CD4-positive, alpha-beta T cell treated with Interleukin-10 for 1 hour (primary cell): ENCODE measurements at places on chromosomes 4 and X.

GRCh38 chr4:29756966-29757365 lies 963.2 kb upstream of the PCDH7 start:
- DNase-seq, result no peak

DNA sequence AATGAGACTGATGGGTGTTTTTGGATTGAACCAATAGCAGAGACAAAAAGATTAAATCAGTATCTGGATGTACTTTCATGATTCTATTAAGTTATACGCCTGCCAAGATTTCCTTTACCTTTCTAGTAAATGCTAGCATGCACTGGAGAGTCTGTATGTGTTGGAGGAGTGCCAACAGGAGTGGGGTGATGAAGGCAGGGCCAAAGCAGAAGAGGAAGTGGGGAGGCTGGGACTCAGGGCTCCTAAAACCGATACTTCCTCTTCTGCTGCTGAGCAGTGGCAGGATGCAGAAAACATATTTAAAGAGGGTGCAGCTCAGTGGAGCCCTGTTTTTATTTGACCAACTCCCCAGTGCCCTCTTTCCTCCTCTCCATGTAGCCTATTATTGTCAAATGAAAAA lies 5.6 kb downstream of the CYSLTR1 start:
- DNase-seq, result peak; percentile 70

GRCh38 chr4:83124111-83124780 lies 9.7 kb upstream of the PLAC8 start:
- DNase-seq, result no peak

GRCh38 chr4:128707864-128708263 lies 101.6 kb upstream of the JADE1 start:
- no peak for DNase-seq

DNA sequence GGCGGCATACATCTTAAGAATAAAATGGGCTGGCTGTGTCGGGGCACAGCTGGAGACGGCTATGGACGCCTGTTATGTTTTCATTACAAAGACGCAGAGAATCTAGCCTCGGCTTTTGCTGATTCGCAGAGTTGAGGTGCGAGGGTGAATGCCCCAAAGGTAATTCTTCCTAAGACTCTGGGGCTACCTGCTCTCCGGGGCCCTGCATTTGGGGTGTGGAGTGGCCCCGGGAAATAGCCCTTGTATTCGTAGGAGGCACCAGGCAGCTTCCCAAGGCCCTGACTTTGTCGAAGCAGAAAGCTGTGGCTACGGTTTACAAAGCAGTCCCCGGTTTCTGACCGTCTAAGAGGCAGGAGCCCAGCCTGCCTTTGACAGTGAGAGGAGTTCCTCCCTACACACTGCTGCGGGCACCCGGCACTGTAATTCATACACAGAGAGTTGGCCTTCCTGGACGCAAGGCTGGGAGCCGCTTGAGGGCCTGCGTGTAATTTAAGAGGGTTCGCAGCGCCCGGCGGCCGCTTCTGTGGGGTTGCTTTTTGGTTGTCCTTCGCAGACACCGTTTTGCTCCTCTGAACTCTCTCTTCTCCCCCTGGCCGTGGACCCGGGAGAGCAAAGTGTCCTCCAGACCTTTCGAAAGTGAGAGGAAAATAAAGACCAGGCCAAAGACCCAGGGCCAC lies 1.9 kb downstream of the SHOX start:
- DNase-seq, result no peak

GRCh38 chr4:13968723-13969122 lies 341.2 kb upstream of the BOD1L1 start:
- no peak for DNase-seq

GRCh38 chr4:140238351-140239056 lies 84.5 kb upstream of the MAML3 start:
- DNase-seq, result no peak

GRCh38 chrX:21734175-21734574 lies 23.7 kb downstream of the SMPX start:
- DNase-seq, result no peak

DNA sequence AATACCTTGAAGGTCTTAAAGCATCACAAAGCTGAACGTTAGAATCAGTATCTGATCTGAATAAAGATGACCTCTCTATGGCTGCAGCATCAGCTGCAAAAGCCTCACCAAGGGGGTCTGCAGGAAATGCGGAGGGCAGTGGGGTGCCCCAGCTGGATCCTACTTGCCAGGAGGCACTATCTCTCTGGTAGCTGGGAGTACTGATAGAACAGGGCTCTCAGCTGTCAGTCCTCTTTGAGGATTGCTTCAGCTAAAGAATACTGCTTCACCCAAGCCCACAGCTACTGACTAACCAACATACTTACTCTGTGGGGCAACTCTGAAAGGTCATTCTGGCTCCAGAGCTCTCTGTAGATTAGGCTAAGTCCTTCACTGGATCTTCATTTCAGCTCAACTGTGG lies 112.5 kb upstream of the ZFP42 start:
- DNase-seq, result no peak

DNA sequence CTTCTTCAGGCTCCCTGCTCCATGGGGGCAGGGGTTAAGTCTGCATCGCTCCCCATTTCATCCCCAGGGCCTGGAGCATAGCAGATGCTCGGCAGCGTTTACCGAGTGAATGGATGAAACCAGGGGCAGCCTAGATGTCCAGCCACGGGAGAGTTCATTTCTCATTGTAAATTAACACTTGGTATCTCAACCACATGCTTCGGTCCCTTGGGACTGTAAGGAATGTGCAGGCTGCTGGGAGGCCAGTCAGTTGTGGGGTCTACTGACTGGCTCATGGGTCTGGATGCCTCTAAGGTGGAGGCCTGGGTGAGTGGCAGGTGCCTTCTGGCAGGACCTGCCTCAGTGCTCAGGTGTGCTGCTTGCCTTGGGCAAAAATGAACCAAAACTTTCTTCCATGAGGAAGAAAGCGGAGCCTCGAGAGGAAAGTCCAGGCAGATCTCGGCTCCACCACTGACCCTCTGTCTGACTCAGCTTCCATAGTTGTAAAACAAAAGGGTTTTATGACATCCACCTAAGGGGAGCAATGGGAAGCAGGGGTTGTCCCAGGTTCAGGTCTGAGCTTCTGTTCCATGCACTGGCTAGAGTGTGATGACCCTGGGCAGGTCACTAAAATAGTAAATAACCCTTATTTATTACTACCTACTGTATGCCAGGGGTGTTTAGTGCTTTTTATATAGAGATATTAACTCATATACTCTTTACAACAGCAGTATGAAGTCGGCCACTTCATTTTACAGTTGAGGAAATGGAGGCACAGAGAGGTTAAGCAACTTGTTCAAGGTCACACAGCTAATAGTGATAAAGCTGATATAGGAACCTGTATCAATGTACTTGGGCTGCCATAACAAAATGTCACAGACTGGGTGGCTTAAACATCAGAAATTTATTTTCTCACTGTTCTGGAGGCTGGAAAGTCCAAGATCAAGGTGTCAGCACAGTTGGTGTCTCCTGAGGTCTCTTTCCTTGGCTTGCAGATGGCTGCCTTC lies 144.3 kb upstream of the STX18 start:
- DNase-seq, result no peak

DNA sequence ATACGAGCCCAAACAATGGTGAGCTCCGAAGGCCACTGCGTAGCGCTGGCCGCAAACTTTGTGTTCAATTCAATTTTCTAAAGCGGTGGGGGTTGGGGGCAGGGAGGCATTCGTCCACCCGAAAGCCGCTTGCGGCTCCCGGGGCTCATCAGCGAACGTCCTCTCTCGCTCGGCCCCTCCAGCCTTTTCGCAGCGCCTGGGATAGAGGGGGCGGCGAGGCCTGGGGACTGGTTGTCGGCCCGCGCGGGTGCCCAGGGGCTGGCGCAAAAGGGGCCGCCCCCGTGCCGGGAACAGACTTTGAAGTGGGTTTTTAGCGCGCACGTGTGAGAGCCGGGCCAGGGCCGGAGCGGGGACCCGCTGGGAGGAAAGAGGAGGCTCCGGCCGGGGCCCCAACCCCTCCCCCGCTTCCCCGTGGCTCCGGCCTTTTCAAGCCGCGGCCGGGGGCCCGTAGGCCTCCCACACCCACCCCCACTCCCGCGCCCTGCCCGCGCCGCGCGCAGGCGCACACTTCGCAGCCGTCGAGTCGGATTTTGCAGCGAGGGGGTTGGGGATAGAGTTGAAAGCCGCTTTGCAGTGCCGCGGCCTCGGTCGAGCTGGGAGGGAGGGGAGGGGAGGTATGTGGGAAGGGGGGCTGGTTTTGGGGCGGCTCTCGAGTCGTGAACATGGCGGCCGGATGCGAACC lies 8.3 kb downstream of the ZIC3 start:
- no peak for DNase-seq

DNA sequence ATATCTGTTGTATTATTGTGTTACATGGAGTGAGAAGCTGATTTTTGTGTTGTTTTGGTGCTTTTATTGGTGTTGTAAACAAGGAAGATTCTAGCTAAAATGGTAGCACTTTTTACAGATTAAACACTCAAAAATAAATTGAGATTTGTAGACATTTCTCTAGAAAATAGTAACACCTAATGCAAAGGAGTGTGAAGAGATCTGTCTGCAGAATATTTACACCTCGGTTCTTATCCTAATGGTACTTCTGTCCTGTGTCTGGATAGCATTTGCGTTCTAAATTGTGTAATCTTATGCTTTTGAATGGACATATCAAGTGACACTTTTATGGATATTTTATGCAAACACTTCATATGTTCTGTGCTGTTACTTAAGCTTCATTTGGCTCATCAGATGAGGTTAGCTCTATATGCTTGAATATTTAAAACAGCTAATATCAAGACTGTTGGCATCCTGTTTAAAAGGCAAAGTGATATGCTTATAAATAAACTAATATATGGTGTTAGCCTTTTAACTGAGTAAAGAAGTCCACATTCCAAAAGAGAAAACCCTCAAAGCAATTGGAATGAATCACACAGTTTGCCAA lies 6.0 kb downstream of the PCDH7 start:
- no peak for DNase-seq

- no peak for DNase-seq
These were observed 11.9 kb downstream of the ENPEP start for GRCh38 chr4:110487873-110488272.

GRCh38 chrX:31435592-31435991 lies 363.8 kb upstream of the FTHL17 start:
- DNase-seq, result no peak

DNA sequence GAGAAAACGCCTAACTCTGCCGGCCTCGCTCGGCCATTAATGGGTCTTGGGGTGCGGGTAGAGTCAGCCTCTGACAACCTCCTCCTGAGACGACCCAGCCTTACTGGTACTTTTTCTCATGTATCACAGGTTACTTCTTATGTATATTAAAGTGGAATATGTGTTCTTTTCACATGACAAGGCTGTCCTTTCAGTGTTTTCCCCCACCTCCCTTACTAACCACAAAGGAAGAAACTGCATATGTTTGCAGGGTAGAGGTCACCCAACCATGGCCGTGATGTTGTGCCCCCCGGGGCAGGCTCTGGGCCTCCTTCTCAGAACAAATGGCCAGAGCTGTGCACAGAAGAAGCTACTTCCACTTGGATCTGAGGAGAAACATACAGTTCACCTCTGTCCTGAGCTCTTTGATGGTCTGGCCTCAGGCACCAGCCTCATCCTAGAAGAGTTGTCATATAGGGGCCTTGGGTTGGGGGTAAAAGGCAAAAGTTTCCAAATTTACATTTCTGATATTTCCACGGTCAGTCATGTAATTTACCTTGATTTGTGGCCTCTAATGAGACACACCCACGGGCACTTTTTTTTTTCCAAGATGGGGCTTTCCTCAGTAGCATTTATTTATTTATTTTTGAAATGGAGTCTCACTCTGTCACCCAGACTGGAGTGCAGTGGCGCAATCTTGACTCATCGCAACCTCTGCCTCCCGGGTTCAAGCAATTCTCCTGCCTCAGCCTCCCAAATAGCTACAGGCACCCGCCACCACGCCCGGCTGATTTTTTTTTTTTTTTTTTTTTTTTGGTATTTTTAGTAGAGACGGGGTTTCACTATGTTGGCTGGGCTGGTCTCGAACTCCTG lies 1.9 kb downstream of the SOWAHD start:
- no peak for DNase-seq

DNA sequence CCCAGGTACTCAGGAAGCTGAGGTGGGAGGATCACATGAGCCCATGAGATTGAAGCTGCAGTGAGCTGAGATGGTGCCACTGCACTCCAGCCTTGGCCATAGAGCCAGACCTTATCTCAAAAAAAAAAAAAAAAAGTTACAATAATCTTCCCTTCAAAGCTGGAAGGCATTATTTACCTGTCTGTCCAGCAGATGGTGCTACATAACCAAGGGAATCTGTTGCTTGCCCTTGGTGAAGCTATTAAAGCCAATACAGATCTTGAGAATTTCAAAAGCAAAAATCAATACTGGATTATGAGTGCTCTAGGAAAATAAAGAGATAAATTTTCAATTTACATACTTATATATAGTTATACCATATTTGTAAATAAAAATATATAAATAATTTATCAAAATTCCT lies 25.9 kb downstream of the PKD2 start:
- peak; percentile 65 for DNase-seq

DNA sequence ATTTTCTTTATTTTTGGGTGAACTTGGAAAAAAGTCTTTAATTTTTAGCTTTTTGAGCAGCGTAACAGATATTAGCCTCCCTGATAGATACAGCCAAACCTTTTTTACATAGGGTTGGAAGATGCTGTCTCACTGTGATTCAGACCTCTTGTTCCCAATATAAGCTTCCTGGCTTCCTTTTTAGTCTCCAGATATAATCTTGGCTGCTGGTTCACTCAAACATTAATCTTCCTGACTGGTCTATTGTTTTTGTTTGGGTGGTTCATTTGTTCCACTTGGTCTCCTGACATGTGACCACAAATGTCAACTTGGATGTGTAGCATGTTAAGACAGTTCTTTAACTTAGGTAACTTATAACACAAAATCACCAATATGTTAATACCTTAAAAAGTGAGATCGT lies 23.0 kb downstream of the RPA4 start:
- DNase-seq, result no peak

DNA sequence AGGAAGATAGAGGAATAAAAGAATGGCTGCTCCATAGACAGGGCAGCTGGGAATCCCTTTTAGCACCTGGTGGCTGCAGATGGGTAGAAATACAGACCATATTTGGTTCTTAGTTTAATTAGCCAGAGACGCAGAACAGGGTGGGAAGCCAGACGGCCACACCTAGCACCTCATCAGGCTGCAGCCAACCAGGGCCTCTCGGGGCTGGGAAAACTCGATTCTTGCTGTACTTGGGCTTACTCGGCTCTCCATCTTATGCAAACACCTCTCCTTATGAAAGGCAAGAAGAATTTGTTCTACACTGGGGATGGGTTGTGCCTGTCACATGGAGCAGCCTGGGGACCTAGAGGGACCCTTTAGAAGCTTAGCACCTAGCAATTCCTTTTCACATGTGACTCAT lies 19.7 kb downstream of the IRAK1 start:
- DNase-seq, result no peak

DNA sequence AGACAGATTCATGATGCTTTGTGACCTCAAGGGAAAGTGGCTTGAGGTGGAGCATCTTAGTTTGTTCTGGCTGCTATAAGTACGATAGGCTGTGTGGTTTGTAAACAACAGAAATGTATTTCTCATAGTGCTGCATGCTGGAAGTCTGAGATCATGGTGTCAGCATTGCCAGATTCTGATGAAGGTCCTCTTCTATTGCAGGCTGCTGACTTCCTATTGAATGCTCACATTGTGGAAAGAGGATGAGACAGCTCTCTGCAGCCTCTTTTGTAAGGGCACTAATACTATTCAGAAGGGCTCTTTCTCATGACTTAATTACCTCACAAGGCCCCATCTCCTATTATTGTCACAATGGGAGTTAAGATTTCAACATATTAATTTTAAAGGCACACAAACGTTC lies 1674.0 kb upstream of the PCDH7 start:
- no peak for DNase-seq
